ENCODE measurements at places on chromosomes 7 and 10. TPM values are rescaled to one million over a fixed set of nuclear protein-coding genes. Genes with fewer than 3 reads are reported as not detected.

GRCh38 chr7:150973571-150974451 lies 4.3 kb downstream of the KCNH2 start:
- no peak for DNase-seq

Gene ZNF117
- total RNA-seq = 2.0 TPM

GRCh38 chr10:7662522-7662921 lies 4.2 kb downstream of the ITIH5 start:
- DNase-seq = no peak

GRCh38 chr7:55150709-55151451 lies 132.1 kb downstream of the EGFR start:
- no peak for DNase-seq

GRCh38 chr7:143285470-143285778 lies 666 bp downstream of the TMEM139 start:
- DNase-seq = peak; percentile 56

Gene CYP26C1
- 0.43 TPM for total RNA-seq

Gene MYL10
- total RNA-seq = not detected

DNA sequence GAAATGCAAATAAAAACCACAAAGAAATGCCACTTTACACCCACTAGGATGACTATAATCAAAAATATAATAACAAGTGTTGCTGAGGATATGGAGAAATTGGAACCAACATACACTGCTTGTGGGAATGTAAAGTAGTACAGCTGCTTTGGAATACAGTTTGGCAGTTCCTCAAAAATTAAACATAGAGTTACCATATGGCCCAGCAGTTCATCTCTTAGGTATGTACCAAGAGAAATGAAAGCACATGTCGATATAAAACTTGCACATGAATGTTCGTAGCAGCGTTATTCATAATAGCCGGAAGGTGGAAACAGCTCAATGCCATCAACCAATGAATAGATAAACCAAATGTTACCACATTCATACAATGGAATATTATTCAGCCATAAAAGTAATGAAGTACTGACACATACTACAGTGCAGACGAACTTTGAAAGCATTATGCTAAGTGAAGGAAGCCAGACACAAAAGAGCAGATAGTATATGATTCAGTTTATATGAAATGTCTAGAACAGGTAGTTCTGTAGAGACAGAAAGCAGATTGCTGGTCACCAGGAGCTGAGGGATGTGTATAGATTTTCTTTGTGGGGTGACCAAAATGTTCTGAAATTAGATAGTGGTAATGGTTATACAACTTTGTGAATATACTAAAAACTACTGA lies 12.4 kb downstream of the BCAP29 start:
- no peak for DNase-seq

Gene HYAL4
- total RNA-seq = not detected

Gene CALHM3
- not detected for total RNA-seq

- peak; percentile 70 for DNase-seq
Measured at GRCh38 chr10:114613237-114613979, 44.7 kb downstream of the ABLIM1 start.

DNA sequence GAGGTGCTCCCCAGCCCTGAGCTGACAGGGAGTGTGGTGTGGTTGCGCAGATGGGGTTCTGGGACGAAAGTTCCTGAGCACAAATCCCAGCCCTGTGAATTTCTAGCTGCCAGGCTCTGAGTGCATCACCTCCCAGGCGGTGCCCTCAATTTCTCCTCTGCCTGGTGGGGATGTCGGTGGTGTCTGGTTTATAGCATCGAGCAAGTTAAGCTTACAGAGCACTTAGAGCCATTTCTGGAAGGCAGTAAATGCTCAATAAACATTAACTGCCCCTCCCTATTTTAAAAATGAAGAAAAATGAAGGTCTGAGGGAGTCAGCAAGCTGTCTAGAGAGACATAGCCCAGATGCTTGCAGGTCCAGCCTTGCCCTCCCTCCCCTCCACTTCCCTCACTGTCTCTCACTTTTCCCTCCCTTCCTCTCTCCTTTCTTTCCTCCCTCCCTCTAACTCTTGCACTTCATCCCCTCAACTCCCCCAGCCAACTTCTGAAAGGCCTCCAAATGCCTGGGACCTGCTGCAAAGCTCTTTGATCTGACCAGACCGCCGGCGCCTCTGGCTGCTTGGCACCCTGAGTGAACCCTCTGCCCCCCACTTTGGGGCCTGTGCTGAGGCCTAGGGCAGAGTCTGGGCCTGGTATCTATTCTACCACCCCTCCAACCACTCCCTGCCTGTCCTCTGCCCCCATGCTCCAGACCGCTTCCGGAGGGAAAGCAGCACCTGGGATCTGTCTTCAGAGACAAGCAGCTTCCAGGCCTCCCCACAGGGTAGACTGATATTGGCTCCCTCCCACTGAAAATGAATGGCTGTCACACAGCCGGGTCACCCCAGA lies 438.3 kb downstream of the RPS24 start:
- DNase-seq = no peak
